ENCODE measurements at places on chromosomes 4 and X.

- DNase-seq = no peak
These were observed 112.4 kb upstream of the LSM6 start for GRCh38 chr4:146063143-146063542.

DNA sequence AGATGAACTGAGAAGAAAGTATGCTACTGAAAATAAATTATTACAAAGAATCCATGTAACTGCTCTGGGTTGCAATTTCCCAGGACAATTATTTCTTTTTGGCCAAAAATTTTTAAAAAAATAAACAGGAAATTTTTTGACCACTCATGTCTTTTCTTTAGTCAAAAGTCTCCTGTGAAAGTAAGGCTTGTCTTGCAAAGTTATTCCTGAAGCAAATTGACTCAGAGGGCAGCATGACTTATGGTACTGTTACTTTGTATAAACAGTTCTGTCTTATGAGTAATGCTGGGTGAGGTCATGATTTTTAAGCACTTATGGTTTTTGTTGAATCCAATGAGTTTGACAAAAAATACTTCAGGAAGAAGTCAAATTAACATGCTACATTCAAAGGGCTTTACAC, 292.8 kb upstream of the ARSJ start:
- DNase-seq = no peak

GRCh38 chr4:4568806-4569427, 27.1 kb upstream of the STX18 start:
- DNase-seq = no peak

DNA sequence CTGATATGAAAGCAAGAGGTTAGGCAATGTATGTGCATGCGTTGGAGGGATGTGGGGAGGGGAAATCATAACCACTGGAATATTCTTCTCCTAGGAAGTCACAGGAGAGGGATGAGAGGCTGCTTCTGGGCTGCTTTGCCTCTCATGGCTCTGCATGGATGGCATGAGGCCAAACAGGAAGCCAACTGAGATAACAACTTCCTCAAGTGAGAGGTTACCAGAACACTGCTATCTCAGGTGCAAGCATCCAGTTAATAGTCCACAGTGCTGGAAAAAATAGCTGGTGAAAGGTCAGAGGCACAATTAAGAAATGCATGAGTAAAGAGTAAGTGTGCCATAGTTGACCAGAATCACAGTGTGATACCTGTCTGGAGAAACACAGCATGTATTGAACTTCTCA, 113.3 kb downstream of the ELOVL6 start:
- DNase-seq = no peak

- no peak for DNase-seq
These were observed 11.1 kb downstream of the CNGA2 start for GRCh38 chrX:151745651-151746050.

DNA sequence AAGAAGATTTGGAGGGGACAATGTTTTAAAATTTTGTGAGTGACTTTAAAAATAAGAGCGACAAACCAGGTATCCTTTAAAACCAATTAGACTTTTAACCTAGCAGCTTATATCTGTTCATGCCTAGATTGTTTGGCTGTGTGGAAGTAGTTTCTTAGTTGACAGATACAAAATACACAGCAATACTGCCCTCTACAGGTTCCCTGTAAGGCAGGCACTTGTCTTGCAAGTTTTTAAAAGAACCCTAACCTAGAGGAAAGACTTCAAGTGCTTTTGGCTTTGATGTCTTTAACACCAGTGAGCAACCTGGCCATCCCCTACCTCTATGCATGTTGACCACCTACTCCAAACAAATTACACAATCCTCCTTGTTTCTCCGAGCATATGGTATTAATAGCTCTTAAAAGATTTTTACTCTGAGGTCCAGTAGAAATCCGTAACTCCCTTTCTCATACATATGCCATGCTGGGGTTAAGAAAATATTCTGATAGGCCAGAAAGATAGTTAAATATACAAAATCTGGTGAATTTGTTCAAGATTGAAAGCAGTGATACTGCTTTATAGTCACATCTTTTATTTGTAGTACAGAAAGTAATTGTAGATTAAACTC, 273.0 kb downstream of the ARHGAP24 start:
- DNase-seq = no peak

DNA sequence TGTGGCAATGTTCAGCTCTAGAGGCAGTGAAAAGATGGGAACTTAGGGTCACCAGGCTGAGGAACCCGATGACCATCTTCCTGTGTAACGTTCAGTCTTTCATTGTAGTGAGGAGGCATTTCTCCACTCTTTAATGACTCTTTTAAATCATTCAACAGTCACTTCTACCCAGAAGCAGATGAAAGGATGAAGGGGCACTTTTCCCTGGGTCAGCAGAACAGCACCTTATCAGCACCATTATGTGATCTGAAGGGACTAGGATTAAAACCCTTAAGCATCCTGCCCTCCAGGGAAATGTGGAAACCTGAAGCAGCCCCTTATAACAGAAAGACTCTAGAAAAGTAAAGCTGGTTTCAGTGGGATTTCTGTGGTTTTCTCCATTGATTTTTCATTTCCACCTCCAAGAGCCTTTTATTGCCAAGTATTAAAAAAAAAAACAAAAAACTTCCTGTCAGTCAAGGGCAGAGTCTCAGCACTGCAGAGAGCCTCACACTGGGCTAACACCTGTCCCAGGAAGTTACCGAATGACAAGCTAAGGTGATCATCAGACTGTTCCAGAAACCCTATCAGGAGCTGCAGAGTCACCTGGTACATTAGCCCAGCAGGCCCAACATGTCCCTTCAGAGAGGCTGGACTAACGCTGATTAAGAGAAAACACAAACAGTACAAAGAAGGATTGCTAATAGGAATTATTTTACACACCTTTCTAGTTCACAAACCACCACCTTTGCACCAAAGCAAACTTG, 185.9 kb downstream of the SHROOM3 start:
- DNase-seq = no peak

- no peak for DNase-seq
These were observed 1150.1 kb downstream of the STIM2 start for GRCh38 chr4:28010577-28011240.

DNA sequence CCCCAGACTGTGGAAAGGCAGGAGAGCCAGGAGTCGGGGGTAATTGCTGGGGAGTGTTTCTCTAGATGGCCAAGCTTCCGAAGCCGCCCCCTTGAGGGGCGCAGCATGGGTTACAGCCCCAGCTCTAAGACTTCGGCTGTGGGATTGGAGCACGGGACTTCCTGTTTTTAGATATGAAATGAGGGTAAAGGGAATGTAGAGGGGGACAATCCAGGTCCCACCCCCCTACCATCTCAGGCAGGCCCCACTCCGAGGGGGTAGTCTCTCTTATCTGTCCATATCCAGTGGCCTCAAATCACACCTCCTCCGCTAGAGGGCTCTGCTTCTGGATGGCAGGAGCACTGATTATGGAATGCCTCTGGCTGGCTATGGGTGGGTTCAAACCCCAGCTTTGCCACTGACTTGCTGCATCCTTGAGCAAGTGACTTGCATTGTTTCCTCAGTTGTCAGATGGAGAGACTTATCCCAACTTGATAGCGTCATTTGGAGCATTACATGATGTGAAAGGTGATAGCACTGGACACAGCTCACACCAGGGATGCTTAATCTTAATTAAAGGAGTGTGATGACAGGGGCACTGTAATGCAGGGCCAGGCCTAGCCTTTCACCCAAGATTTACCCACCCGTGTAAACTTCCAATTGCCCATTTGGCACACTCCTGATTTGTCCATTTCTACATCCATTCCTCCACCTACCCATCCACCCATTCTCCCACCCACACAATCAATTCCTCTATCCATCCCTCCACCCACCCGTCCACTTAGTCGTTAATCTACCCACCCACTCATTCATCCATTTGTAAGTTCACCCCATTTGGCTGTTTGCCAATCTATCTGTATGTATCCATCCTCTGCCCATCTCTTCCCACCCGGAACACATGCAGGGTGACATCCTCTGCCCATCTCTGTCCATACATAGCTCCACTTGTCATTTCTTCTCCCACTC, 848 bp upstream of the KCND1 start:
- DNase-seq = peak; percentile 23

GRCh38 chr4:152961014-152961772, 25.1 kb downstream of the FHDC1 start:
- DNase-seq = no peak

- DNase-seq = no peak
These were observed 567.6 kb upstream of the SLIT2 start for GRCh38 chr4:19684084-19684483.

GRCh38 chrX:77293331-77293995, 153.7 kb upstream of the FGF16 start:
- DNase-seq = no peak

DNA sequence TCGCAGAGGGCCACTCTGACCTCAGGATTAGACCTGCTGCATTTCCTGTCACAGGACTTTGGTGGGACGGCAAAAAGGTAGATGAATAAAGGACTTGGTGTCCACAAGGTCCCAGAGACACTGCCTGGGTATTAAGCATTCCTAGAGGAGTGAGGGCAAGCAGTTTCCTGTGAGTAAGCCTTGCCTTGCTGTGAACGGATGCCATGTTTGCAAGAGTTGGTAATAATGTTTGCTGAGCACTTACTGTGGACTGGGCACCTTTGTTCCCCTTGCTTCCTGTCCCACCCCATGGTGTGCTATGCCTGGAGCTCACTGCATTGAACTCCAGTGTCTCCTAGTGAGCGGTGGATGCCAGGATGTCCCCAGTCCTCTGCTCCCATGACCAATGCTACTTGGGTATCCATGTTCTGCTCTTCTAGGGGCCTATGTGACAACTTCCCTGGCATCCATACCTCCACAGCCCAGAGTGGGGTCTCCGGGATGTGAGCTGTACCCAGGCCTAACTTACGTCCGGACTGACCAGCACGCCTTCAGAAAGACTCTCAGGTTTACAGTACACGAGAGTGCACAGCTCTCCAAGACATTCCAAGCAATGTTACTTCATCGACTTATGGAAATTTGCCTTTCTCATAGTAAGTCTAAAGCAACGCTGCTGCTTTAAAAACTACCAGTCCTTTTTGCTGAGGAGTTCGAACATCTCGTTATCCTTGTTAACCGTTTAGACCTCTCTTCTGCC, 95.5 kb upstream of the MSX1 start:
- DNase-seq = no peak

DNA sequence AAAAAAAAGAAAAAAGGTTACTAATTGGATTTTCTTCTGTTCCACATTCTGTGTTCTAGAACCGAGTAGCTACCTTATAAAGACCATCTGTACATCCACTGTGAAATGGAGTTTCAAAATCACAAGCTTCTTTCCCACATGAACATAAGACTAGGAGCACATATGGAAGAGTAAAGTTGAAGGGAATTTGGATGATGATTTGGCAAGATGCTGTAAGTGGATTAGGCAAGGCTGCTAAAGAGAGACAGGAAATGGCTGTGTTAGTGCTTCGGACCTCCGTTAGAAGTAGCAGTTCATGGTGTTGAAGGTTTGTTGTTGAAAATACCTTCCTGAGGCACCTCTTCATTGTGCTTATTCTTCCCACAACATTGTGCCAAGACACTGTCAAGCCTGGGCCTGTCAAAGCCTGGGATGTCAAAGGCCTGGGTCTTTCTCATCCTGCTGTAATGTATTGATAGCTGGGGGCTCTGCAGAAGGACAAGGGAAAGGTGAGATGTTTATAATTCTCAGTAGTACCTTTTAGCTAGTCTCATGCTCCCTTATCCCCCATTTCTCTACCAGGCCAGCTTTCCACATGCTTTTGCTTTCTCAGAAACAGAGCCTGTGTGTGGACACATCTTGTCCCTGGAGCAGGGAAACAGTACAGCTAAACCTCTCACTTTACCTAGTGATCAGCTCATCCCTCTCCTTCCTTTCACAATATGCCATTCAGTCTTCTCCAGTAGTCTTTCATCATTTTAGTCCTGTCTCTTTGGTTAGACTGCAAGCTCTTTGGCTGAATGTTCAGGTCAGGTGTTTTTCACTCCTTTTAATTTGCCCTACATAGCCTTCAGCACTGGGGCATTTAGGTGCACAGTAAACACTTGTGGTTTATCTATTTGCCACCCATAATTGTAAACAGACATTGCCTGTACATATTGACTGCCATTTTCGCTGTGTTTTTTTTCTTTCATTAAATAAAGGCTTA, 37.9 kb upstream of the CYP2U1 start:
- no peak for DNase-seq

- no peak for DNase-seq
These were observed 30.6 kb downstream of the ANXA5 start for GRCh38 chr4:121666091-121666679.

- DNase-seq = no peak
These were observed 340.1 kb upstream of the PPARGC1A start for GRCh38 chr4:24229978-24230377.

DNA sequence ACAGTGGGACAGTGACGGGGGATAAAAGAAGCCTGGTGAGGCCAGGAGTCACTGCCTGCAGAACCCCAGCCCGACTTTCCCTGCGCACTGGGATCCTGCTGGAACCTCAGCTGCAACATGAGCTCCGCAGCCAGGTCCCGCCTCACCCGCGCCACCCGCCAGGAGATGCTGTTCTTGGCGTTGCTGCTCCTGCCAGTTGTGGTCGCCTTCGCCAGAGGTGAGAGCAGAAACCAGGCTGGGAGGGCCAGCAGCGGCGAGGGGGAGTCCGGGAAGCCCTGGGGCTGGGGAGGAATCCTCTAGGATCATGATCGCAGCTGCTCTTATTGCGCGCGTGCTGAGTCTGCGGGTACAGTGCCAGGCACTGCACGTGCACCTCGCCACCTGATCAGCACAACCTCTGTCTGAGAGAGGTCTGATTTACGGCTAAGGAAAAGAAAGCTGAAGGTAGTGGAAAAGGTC, at the start of gene PF4V1:
Gene PF4V1 (plus strand): TSS at position 51 of the 459 bp plus-strand sequence. CDS start 67 bp downstream, at position 118.
- no peak for DNase-seq

DNA sequence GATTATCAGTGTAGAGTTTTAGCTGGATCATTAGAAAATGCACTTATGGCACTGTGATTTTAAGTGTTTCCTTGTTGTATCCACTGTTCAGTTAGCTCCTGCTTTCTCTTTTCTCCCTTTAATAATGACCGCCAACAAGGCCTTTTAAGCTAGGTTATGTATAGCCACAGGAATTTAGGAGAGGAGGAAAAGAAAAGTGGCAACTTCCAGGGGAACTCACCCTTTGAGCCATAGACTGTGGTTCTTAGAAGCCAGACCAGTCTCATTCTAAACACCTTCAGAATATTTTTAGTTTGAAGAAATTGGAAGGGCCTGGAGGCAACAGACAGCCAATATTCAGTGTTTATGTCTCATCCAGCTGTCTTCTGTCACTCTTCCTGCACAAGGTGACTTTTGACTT, 6.1 kb downstream of the FGF2 start:
- DNase-seq = no peak

- no peak for DNase-seq
These were observed 335.8 kb downstream of the PABPC4L start for GRCh38 chr4:133865612-133866327.

DNA sequence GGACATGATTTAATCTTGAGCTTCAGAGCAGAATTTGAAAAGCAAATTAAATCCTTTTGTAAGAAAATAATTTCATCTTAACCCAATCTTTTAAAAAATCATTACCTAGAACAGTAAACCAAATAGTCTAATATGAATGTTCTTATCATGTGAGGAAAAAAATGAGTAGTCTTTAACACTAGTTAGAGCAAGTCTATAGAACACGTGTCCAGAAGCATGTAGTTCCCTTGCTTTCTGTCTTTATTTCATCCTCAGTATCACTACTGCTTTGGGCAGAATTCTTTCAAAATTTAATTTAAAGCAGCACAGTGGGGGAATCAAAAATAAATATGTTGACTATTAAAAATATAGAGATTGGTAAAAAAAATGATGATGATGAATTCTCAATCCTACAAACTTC, 2.1 kb downstream of the RBM47 start:
- no peak for DNase-seq

- DNase-seq = no peak
These were observed 176.7 kb upstream of the FAT1 start for GRCh38 chr4:186900232-186900900.

GRCh38 chrX:51876441-51876840, 17.0 kb upstream of the MAGED1 start:
- no peak for DNase-seq

- no peak for DNase-seq
These were observed 222.0 kb downstream of the SPRY1 start for GRCh38 chr4:123618606-123619005.

All from activated CD4-positive, alpha-beta T cell treated with anti-CD3 and anti-CD28 coated beads, Interleukin-2, amount 50 U/mL, for 1 hour (primary cell).